ENCODE measurements at places on chromosomes 3 and 15.

DNA sequence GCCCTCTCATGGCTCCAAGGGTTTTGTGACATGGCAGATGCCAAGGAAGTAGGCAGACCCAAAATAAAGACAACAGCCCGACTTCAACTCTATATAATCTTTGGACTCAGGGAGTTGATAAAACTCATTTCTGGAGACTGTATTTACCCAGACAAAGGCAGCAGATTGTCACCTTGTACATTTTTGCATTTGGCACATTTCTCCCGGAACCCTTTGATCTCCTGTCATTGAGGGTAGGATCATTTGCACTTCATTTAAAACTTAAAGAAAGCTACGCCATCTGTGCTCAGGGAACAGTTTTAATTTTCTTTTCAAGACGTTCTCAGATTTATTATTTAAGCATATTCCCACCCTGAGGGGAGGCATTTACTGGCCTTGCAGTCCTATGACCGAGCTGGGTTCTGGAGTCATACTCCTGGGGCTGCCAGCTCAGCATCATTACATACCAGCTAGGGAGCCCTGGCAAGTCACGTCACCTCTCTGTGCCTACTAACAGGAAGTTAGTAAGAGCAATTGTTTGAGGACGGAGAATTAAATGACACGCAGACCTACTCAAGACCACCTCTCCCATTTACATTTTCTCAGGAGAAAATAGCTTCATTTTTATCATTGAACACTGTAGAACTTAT lies 5.9 kb downstream of the CDCP1 start:
- peak; percentile 11 for DNase-seq

- no peak for DNase-seq
These were observed 14.9 kb downstream of the C3orf33 start for GRCh38 chr3:155791190-155791589.

GRCh38 chr3:141279077-141279967 lies 47.7 kb downstream of the PXYLP1 start:
- peak; percentile 29 for DNase-seq

DNA sequence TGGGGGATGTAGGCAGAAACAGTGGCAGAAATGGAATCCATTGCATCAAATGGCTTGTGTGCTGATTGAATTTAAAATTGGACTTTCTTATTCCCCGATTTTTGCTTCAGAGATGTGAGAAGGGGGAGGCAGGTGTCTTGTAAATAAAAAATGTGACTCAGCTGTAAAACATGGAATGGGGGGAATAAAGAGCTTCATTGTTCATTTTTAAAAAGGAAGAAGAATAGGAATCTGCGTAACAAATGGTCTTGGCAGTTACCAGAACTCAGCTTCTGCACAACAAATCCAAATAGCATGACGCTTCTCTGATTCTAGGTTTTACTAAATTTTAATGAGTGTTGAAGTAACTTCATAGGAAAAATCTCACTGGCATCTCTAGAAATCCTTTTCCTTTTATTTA lies 323.9 kb upstream of the GBE1 start:
- DNase-seq: peak; percentile 31

DNA sequence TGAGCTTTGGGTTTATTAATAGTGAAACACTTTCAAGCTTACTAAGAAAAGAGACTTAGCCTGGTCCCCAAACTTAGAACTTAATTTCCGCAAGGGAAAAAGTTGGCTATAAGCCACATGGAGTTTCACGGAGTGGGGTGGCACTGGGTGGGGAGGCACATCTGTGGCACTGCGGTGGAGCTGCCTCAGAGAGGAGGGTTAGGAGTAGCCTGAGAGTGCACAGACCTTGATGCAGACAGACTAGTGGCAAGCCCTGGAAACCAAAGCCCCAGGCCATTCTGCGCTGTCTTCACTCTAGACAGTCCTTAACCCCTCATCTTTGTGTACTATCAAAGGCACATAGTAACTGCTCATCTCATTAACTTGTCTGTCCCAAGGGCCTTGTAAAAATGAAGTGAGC lies 22.0 kb downstream of the CXCR6 start:
- DNase-seq: no peak

- DNase-seq: no peak
These were observed 10.3 kb downstream of the TIMP4 start for GRCh38 chr3:12148183-12148940.

GRCh38 chr3:23811919-23812318 lies 6.2 kb downstream of the UBE2E1 start:
- no peak for DNase-seq

DNA sequence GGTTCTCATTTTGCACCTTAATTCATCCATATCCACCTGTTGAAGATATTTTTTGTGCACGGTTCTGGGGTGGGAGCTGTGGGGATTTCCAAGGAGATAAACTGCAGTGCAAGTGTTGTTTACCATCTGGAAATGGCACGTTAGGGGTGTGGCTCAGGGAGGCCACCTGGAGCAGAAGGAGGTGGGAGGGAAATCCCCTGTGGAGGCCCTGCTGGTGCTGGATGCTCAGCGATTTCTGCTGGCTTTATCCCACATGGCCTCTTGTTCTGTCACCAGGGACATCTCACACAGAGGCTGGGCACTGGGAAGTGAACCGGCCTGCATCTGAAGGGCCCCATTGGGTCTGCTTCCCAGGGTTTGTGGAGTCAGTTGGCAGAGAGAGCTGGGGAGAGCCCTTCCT lies 24.3 kb downstream of the TRPM1 start:
- DNase-seq: no peak

DNA sequence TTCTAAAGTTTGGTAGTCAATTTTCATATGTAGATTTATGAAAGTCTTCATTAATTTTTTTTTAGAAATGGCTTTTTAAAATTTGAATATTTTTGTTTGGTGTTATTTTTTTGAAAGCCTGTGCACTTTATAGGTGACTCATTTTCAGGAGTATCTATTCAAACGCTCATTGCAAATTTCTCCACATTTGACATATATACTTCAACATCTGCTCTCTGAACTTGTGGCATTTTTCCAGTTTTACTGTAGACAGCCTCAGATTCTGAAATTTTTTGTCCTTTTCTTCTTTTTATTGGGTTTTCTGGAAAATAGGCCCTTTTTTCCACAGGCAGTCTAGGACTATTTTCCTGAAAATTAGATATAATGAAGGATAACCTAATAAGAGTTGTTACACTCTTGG lies 396.6 kb downstream of the RBMS3 start:
- DNase-seq: no peak

- DNase-seq: no peak
These were observed 16.2 kb upstream of the DENND6A start for GRCh38 chr3:57709031-57709430.

GRCh38 chr3:193711166-193711485 lies 118.1 kb downstream of the OPA1 start:
- no peak for DNase-seq

- DNase-seq: peak; percentile 54
These were observed 67.1 kb downstream of the OXSM start for GRCh38 chr3:25856902-25857518.

DNA sequence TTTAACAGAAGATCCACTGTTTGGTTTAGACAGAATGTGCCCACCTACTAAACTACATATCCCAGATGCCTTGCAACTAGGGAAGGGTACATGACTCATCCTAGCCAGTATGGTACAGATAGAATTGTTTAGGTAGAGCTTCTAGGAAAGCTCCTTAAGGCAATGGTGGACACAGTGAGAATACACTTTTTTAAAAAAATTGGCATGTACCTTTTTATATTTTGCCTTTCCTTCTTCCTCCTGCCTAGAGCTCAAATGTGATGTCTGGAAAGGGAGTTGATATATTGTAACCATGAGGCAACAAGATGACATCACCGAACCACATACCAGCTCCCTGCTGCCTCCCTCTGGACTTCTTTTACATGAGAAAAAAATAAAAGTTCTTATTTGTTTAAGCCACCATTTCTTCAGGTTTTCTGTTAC lies 14.4 kb upstream of the C3orf80 start:
- DNase-seq: no peak

DNA sequence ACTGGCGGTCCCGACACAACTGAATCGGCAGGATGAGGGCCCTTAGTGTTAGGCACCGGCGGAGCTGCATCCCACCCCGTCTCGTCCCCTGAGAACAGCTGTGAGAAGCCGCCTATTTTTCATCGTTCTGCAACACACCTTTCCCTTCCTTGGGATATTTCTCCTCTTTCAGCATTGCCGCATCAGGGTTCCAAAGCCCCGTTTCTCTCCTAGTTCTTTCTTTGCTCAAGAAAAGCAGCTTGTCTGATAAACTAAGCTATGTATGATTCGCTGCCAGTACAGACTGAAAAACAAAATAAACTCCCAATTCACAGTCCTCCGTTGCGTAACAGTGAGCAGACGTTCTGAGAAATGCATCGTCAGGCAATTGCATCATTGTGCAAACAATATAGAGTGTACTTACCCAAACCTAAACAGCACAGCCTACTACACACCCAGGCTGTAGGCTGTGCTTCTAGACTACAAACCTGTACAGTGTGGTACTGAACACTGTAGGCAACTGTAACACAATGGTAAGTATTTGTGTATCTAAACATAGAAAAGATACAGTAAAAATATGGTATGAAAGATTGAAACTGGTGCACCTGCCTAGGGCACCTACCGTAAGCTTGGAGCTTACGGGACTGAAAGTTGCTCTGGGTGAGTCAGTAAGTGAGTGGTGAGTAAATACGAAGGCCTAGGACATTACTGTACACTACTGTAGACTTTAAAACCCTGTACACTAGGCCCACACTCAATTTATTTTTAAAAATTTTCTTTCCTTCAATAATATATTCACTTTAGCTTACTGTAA lies 8.9 kb upstream of the ADAMTS17 start:
- no peak for DNase-seq

GRCh38 chr3:151301787-151302186 lies 14.8 kb downstream of the GPR87 start:
- DNase-seq: no peak

GRCh38 chr15:89362203-89363101 lies 27.8 kb upstream of the POLG start:
- DNase-seq: peak; percentile 42

Data from pons (tissue), 1 donor.